ENCODE measurements at places on chromosomes 11 and 22.

GRCh38 chr22:24989541-24989951 lies 37.0 kb downstream of the KIAA1671 start:
- DNase-seq = no peak

DNA sequence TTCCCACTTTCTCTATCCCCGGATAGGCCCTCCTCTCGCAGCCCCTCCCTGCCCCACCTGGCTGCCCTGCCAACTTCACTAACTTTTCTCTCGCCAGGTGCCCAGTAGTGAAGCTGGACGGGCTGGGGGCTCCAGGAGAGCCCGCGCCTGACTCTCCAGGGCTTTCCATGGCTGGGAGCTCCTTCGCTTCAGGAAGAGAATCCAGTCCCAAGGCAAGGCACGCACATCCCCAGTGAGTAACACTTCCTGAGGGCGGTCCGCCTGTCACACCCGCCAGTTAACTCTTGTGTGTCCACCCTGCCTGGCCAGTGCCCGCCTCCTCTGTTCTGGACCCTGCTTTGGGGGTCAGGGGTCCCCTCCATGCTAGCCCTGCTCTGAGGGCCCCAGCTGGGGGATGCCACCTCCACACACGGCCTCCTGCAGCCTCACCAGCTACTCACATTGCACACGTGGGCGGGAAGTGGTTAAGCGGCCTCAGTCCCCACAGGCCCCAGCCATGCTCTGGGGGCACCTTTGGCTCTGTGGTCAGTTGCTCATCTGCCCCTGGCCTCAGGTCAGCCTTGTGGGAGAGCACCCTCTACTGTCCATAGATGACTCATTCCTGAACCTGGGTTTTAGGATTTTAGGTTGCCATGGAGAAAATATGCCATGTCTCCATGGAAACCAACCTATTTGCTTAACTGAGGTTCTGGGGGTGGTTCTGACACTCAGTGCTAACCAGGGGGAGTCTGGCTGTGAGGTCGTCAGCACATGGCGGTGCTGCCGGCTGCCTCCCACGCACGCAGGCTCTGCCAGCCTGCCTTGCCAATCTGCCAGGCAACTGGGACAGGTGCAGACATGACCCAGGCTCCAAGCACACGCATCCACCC lies at the start of gene RIN1:
TSS of gene RIN1 (minus strand) at position 201 of the 869 bp plus-strand sequence. CDS start at position 169, 32 bp downstream.
- peak; percentile 82 for DNase-seq

- DNase-seq = no peak
These were observed 17.9 kb downstream of the LINC01488 start for GRCh38 chr11:69499186-69499917.

DNA sequence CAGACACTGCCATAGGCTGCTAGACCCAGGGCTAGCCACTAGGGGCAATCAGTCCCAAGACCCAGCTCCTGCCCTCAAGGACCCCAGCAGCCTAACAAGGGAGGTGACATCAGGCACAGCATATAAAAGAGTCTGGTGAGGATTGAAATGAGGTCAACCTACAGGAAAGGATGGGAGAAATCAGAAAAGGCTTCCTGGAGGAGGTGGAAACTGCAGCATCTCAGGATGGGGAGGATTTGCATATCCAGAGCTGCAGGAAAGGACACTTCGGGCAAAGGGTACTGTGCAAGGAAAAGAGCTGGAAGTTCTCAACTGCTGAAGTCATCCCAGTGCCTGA lies 2.9 kb upstream of the ARFGAP2 start:
- DNase-seq = no peak

GRCh38 chr11:107623183-107623582 lies 32.2 kb downstream of the ELMOD1 start:
- no peak for DNase-seq

GRCh38 chr22:36831206-36831605 lies 14.4 kb upstream of the PVALB start:
- no peak for DNase-seq

DNA sequence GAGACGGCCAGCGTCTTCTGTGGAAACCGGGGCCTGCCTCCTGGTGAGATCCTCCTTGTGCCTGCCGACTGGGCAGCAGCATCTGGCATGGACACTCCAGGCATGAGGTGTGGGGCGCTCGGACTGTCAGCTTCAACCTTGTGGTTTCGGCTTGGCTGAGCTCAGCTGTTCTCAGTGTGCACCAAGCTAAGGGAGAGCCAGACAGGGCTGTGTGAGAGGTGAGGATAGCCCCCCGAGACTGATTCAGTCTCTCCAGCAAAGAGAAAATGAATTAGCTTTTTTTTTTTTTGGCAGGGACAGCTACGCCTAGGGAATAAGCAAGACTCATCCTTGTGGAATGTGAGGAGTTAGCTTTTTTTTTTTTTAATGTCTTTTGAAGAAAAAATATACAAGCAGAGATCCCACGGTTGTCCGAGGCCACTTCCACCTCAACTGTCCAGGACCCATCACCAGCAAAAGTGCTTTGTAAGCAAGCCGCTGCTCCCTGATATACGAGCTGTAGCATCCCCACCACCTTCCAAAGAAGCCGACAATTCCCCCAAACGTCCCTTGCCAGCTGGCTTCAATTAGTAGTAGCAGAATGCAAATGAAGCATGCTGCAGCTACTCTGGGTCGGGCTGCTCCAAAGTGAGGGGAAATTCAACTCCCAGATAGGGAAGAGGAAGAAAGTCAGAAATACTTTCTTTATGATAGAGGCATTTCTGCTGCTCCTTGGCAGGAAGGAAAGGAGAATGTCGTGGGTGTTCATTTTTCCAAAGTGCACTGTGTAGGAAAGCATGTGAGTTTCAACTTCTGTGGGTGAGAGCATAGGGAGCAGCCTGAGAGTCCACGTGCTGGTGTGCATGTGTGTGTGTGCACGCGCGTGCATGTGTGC lies 9.7 kb upstream of the THY1 start:
- DNase-seq = no peak

DNA sequence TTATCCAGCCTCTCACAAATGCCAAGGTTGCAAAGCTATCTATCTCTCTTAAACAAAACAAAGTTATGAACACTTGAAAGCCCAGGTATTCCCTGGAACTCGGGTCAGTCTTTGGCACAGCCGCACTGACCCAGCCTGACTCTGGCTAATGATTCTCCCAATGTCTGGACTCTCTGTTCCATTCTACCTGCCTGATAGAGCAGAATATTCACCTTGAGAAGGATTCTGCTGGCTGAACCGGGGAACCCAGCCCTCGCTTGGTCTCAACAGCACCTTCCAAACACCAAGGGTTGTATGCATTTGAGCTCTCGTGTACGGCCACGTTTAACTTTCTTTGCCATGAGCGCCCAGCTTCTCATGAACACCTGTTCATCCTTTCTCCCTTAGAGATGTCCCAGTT lies 116.8 kb downstream of the ZBTB16 start:
- DNase-seq = no peak

- no peak for DNase-seq
These were observed 621.2 kb downstream of the KCNA4 start for GRCh38 chr11:29395555-29396072.

- no peak for DNase-seq
These were observed 62.4 kb downstream of the NAV2 start for GRCh38 chr11:19774817-19775580.

- DNase-seq = no peak
These were observed 57.8 kb upstream of the PSMA1 start for GRCh38 chr11:14577835-14578529.

DNA sequence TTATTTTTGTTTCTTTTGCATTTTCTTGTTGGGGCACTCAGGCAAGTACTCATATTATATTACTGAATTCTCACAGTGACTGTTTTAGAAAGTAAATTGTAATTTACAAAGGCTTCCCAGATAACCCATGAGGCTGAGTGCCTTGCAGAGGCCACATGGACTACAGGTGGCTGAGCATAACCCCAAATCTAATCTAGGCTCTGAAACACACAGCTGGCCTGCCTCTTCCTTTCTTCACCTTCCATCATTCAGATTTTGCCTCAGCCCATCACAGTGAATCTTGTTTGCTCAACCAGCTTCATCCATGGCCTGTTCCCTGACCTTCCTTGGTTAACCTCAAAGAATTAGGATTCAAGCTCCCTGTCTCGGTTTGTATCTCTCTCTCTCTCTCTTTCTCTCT lies 78.5 kb upstream of the PRDM11 start:
- DNase-seq = no peak

DNA sequence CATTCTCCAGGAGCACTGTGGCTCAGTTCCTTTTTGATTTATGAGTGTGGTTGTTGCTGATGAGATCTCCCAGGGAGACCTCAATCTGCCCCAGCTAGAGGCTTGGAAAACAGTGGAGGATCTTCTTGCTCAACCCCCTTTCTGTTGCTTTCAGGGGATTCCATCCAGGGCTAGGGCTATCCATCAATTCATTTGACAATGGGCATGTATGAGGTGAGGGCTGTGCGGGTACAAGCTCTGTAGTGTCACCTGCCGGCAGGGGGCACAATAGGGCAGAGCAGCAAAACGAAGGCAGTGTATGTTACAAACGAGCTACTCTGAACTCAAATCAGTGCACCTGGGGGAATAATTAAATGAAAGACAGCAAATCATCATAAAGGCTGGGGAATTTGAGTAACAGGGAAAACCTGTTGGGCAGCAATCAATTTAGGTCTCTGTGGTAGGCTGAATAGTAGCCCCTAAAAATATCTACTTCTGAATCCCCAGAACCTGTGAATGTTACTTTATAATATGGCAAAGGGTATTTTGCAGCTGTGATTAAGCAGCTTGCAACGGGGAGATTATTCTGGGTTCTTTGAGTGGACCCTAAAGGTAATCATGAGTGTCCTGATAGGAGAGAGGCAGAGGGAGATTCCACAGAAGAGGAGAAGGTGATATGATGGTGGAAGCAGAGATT lies 170.3 kb upstream of the ZBED5 start:
- no peak for DNase-seq

- DNase-seq = no peak
These were observed 3.7 kb downstream of the LYVE1 start for GRCh38 chr11:10564696-10565318.

DNA sequence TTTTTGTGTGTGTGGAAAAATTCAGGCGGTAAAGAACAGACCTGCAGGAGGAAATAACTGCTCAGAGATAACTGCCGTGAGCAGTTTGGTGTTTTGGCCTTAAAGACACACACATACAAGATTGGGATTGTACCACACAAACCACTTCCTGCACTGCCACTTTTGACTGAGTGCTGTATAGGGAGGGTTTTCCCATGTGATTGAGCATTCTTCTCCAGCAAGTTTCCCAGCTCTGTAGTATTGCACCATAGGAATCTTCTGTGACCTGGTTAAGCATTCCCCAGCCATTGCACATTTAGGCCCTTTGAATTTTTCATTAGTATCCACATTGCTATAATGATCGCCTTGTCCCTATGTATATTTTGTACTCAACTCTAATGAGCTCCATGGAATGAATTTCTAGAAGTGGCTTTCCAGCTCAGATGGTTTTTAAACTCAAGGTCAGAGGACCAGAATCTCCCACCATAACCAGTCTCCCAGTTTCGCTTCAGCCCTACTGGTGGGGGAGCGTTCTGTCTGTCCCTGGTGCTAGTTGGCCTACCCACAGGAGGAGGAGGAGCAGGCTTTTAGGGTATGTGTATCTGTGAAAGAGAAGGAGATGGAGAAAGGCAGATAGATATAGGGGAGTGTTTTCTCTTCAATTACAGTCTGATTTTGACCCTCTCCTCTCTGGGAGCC lies 9.3 kb downstream of the CD82 start:
- DNase-seq = no peak

GRCh38 chr11:94544646-94545263 lies 1.0 kb downstream of the FUT4 start:
- no peak for DNase-seq

GRCh38 chr11:26026078-26026477 lies 305.9 kb upstream of the ANO3 start:
- no peak for DNase-seq

- no peak for DNase-seq
These were observed 6.7 kb upstream of the CYTH4 start for GRCh38 chr22:37275622-37276021.

DNA sequence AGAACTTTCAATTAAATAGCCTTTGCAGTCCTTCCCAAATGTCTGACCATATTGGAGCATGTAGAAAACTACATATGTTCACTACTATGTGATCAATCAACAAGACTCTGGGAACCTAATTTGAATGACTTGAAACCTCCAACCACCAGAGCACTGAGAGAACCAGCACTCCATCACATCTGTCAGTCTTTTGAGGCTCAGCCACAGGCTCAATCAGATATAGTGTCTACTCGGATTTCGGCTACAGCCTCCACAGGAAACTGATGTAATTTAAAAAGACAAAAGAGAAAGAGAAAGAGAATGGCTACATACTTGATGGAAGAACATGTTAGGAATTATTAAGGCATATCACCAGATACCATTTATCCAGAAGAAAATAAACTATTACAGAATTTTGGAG lies 859.0 kb downstream of the FAM181B start:
- DNase-seq = no peak

- peak; percentile 98 for DNase-seq
These were observed 62.5 kb upstream of the SORL1 start for GRCh38 chr11:121389651-121390050.

GRCh38 chr11:24233041-24233440 lies 263.8 kb upstream of the LUZP2 start:
- DNase-seq = no peak

DNA sequence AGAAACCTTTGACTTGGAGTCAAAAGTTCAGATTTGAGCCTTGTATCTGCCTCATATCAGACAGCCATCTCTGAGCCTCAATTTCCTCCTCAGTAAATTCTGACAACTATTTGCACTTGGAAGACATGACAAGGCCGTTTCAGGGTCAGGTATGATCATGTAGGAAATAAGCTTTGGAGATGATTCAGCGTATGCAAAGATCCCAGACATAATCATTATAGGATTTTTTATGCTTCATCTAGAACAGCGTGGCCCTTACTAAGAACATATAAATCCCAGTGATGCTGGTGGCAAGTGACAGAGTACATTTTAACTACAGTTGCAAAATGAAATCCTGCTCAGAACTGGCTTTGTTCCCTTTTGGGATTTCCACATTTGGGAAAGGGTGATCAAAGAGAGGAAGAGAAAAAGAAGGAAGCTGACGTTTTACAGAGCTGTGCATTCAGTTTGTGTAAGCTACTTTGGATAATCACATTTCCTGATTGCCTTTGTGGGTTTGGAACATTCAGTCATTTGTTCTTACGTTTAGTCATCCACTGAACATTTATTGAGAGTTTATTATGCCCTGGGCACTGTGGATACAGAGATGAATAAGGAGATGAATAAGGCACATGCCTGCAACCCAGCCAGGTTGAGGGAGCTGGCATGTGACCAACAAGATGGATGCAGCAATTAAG lies 81.9 kb upstream of the HEPHL1 start:
- no peak for DNase-seq

- no peak for DNase-seq
These were observed 6.6 kb downstream of the TTC38 start for GRCh38 chr22:46274381-46274780.

GRCh38 chr11:126754591-126755426 lies 245.8 kb downstream of the KIRREL3 start:
- DNase-seq = no peak

GRCh38 chr11:62842171-62842741 lies 2.9 kb upstream of the WDR74 start:
- DNase-seq = no peak

- no peak for DNase-seq
These were observed 38.5 kb downstream of the SBF2 start for GRCh38 chr11:10255388-10256125.
